ENCODE measurements at places on chromosomes 5 and 9. TPM values are rescaled to one million over a fixed set of nuclear protein-coding genes. Genes with fewer than 3 reads are reported as not detected.

- no peak for DNase-seq
Observed at GRCh38 chr9:21110708-21111576, 30.7 kb downstream of the IFNW1 start.

DNA sequence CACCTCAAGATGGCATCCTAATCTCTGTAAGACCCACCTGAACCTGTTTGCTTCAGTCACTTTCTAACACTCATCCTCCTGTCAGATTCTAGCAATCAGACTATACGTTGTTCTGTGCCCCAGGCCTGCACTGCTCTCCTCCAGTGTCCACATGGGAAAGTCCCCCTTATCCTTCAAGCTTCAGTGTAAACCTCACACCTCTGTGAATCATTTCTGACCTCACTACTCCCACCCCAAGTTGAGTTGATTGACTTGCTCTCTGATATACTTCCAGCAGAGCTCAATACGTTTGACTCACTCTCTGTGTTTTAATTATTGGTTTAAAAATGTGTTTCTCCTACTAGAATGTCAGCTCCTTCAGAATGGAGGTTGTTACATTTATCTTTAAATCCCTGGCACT lies 240.2 kb downstream of the FBXL17 start:
- no peak for DNase-seq

GRCh38 chr9:116697362-116697761 lies 10.3 kb downstream of the TRIM32 start:
- no peak for DNase-seq

DNA sequence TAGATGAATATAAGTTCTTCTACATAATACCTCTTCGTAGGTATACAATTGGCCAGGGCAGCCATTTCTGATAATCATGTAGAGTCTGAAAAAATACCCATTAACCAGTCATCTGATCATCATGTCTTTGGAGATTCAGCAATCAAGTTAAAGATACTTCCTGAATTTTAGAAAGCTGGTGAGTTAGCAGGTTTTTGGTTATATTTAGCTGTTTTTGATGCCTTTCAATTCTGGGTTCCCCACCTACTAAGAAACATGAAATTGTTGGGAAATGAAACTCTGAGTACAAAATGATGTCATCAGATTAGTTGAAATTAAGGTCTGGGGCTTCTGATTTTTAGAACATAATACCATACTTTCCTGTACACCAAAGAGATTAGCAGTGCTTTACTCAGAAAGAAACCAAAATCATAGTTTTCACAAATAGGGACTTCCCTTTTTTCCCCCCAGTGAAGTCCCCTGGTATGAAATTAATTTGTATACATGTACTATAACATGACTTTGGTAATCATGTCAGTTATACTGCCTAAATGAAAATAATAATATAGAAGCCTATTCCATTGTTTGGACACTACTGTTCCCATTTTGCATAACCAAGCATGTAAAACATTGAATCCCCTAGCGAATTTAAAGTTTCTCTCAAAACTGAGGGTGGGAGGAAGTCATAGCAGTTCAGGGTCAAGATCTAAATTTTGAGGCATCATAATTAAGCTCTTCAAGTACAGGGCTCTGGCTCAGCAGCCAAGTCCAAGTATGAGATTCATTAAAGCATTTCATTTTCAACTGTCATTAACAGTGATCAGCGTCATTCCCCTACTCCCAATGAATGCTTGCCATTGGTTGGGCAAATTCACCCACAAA lies 17.9 kb downstream of the PRLR start:
- no peak for DNase-seq

The PCDHB1 gene
- total RNA-seq: 0.03 TPM

The SLC6A3 gene
- not detected for total RNA-seq

The NPR3 gene
- total RNA-seq: 92.2 TPM

- DNase-seq: no peak
Observed at GRCh38 chr5:102782217-102782872, 27.2 kb downstream of the PAM start.

GRCh38 chr5:121503111-121503840 lies 348.4 kb upstream of the FTMT start:
- DNase-seq: no peak

- DNase-seq: no peak
Observed at GRCh38 chr9:119044806-119045205, 324.4 kb downstream of the BRINP1 start.

DNA sequence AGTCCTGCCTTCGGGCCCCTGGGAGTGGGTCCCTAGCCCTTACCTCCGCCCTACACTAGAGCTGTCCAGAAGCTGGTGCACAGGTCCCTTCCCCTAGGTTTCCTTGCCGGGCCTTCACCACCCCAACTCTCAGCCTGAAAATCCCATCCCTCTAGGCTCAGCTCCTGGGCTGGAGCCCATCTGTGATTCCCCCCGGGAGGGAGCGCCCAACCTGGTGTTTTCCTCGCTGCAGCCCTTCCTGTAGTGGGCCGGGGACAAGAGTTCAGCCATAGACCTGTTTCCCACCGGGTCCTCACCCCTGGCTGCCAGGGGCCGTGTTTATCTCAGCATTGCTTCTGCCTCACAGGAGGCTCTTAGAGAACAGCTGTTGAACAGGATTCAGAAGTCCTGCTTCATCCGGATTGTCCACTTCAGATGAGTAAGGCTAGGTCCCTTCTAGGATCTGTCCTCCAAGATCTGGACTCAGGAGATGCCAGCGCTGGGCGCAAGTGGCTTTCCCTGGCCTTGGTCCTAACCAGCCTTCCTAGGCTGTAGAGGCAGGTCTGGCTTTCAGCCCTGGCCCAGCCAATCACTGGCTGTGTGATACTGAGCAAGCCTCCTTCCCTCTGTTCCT lies 965 bp downstream of the GLIPR2 start:
- no peak for DNase-seq

GRCh38 chr5:163350083-163350482 lies 87.3 kb upstream of the CCNG1 start:
- DNase-seq: no peak

DNA sequence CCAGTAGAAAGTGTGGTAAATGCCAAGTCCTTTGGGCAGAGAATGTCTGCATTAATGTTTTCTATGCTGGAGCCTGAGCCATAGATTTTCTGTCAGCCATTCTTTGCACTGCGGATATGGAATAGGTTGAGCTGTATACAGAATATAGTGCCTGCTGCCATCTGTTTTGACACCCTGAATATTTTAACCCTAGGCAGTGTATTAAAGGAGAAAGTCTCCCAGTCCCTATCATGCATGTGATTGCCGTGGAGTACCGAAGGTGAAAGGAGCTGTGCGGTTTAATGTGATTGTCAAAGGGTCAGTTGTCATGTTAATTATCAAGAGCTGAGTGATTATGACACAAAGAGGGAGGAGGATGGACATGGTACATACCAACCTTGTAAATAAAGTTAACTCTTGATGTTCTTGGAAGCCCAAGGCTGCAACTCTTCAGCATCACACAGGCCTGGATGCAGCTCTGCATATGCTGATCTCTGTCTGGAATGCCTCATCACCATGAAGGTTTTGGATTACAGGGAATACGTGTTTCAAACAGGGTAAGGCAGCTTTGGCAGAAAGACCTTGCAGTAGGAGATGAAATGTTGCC lies 247.1 kb upstream of the ELAVL2 start:
- DNase-seq: no peak

- DNase-seq: no peak
Observed at GRCh38 chr5:124252747-124253146, 493.7 kb downstream of the ZNF608 start.

GRCh38 chr9:25584611-25585010 lies 93.6 kb downstream of the TUSC1 start:
- DNase-seq: no peak

GRCh38 chr9:28056466-28056865 lies 483.2 kb upstream of the C9orf72 start:
- no peak for DNase-seq

- no peak for DNase-seq
Observed at GRCh38 chr5:109612278-109612905, 77.3 kb upstream of the MAN2A1 start.

The ARL10 gene
- total RNA-seq: 25.9 TPM

DNA sequence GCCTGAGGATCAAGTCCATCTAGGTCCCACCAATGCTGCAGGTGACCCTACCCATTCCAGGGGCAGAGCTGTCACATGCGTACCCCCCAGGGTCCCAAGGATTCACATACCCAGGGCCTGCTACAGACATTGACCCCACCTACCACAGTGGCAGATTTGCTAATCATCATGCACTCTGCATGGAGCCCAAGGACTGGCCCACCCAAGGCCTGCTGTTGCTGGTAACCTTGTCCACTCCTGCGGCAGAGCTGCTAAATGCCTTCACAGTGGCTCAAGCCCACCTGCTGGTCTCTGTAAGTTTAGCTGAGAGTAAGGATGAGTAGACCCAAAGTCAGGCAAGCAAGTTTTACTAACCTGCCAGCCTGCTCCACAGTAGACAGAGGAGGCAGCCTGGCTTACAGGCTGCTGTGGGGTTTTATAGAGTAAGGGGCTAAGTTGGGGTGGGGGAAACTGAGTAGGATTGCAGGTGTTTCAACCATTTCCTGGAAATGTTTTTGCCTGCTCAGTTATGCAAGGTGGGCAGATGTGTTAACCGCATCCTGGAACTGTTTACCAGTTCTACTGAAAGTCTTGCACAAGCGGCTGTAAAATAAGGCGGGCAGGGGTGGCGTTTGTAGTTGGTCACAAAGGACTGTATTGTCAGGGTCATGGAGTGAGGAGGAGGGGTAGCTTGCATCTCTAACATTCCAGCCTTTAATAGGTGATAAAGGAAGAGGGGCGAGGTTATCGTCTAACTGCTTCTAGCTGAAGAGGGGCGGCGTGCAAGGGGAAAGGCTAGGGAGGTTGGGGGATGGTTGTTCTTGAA lies 2163.5 kb upstream of the WWC1 start:
- DNase-seq: no peak

GRCh38 chr9:133822430-133823065 lies 84.4 kb upstream of the SARDH start:
- no peak for DNase-seq

DNA sequence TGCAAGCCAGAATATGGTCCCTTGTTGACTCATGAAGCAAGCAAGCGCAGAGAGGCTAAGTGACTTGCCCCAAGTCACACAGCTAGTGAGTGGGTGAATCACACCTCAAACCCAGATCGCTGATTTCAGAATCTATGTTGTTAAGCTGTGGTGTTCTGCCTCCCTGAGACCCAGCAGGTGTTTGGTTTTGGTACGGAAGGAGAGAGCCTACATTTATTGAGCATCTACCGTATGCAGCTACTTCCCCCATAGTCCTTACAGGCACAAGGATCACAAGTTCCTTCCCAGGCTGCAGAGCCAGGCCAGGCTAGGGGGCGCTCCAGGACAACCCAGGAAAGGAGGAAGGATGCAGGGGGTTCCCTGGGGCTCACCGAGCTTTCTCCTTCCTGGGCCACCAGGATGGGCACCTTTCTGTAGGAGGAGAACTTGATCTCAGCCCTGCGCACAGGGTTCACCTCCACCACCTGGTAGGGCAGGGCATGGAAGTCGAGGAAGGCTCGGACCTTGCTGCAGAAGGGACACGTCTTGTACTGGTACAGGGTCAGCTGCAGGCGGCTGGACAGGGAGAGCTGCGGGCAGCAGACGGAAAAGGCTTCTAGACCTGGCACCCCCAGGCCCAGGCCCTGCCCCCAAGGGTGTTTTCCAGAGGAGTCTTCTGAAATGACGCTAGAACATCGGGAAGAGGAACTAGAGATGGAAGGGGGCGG lies 2.5 kb downstream of the PTGES2 start:
- no peak for DNase-seq

- DNase-seq: no peak
Observed at GRCh38 chr5:62979472-62979871, 400.9 kb downstream of the LRRC70 start.

DNA sequence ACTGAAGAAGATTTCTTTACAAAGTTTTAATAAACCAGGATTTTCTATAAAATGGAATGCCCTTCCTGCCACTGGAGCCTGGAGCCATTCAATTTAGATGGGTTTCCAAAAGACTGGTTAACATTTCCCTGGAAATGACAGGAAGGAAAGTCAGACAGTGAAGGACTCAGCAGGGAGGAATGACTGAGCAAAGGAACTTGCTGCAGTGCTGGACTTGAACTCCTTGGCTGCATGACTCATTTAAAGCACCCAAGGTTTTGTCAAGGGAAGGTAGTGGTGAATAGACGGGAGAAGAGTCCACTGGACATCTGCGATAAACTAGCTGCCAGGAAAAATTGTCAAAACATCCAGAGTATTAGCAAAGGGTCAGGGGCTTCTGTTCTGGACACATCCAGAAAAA lies 163.8 kb upstream of the SLC28A3 start:
- no peak for DNase-seq

DNA sequence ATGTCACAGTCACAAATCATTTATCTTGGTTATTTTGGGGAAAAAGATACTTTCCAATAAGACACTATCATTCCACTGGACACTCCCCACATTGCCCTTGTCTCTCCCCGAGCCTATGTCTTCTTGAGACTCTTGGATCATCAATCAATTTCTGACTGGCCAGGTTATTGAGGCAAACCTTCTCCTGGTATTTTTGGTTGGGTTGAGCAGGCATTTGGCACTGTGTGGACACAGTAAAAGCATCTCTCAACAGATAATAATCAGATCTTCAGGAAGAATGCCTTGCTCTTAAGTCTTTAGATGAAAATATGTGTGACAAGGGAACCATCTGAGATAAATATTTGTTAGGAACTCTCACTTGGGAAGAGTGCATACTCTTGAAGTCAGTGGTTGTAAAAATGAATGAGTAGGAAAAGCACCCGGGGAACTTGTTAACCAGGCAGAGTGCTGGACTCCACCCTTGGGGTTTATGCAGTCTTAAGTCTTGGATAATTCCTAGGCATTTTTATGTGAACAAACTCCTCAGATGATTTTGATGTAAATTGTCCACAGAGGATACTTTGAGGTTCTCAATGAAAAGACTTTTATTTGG lies 223.8 kb upstream of the CLINT1 start:
- no peak for DNase-seq

DNA sequence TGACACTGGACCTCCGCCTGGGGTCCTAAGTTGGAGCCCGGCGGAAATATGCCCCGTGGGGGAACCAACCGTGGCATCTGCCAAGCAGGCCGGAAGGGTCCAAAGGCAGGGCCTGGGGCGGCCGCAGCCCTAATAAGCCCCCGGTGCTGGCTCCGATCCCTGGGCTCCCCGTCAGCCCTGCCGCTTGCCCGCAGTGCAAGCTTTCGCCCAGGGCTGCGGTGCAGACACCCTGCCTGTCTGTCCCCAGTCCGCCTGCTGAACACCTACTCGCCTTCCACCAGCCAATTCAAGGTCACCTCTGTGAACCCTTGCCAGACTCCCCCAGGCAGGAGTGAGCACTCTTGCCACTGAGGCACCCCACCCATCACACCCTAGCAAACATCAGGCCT lies 502 bp upstream of the PTGR1 start:
- DNase-seq: no peak

GRCh38 chr9:2093920-2094597 lies 78.9 kb downstream of the SMARCA2 start:
- no peak for DNase-seq

The PCDHA11 gene
- total RNA-seq: 8.2 TPM

Measured in osteocyte (in vitro differentiated cells).